ENCODE measurements at places on chromosomes 11 and 22.

DNA sequence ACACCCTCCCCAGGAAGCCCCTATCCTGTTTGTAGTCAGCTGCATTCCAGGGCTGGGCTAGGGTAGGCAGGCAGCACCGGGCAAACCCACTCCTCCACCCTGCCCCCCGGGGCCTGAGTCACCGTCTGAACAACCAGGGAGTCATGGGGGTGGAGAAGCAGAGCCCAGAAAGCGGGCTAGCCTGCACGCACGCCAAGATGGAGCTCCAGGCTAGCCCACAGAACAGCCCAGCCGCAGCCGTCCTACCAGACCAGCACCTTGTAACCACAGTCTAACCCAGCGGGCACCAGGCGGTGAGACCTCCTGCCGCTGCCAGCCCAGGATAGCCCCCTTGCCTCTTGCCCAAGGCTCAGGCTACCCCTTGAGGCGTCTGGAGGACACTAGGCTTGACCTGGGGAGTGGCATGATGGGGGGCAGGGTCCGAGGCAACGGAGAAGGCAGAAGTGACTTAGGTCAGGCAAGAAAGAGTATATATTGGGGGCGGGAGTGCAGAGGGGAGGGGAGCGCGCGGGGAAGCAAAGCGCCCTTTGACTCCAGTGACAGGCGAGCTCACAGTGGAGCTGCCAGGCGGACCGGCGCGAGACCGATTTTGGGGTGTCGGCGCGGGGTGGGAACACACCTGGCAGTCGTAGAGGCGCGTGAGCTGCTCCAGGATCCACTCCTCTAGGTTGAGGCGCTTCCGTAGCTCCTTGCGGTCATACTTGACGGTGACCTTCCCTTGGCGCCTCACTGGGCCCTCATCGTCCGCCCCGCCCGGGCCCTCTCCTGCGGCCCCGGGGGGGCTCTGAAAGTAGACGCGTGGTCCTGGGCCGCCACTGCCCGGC is 734 bp downstream of the PPP1R14B start:
- DNase-seq, result peak; percentile 89

DNA sequence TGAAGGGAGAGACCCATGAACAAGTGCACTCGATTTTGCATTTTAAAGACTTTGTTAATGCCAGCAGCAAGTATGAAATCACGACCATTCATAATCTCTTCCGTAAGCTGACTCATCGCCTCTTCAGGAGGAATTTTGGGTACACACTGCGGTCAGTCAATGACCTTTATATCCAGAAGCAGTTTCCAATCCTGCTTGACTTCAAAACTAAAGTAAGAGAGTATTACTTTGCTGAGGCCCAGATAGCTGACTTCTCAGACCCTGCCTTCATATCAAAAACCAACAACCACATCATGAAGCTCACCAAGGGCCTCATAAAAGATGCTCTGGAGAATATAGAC is 5.9 kb downstream of the SERPIND1 start:
- DNase-seq, result no peak

GRCh38 chr22:50435291-50436014 is 39.4 kb downstream of the SBF1 start:
- no peak for DNase-seq

DNA sequence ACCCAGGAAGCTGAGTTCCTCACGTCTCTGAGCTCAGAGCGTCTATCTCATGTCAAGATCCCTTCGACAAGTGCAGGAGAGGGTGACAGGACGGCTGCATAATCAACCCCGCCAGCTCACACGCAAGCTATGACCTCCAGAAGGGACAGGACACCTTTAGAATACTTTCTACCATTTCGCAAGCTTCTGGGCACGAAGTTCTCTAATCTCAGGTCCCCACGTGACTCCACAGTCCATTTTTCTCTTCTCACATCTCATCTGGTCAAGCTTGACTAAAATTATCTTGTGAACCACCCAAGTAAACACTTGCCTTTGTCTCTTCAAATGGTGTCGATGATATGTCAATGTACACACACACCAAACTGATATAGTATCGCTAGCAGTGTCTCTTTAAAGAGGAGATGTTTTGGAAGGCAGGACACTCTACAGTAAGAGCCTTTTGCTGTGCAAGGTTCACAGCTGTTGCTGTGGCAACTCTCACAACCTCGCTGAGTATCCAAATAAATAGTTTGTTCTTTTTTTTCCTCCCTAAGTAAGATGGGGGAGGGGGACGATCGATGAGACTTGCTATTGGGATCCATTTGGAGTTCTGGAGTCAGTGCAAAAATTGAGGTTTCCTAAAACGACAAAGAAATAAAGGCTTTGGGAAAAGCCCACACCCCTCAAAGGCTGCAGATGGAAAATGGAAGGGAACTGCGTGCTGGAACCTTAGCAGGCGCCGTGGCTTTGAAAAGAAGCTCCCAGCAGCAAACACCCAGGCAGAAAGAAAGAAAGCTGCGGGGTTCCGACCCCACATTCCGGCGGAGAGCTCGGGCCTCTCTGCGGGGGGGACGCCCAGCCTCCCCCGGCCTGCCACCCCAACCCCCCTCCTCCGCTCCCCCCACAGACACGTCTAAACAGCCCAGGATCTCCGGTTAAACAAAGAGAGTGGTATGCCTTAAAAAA is 215.4 kb upstream of the UBASH3B start:
- no peak for DNase-seq

GRCh38 chr22:26977741-26978376 is 320.5 kb downstream of the MIAT start:
- DNase-seq, result no peak

DNA sequence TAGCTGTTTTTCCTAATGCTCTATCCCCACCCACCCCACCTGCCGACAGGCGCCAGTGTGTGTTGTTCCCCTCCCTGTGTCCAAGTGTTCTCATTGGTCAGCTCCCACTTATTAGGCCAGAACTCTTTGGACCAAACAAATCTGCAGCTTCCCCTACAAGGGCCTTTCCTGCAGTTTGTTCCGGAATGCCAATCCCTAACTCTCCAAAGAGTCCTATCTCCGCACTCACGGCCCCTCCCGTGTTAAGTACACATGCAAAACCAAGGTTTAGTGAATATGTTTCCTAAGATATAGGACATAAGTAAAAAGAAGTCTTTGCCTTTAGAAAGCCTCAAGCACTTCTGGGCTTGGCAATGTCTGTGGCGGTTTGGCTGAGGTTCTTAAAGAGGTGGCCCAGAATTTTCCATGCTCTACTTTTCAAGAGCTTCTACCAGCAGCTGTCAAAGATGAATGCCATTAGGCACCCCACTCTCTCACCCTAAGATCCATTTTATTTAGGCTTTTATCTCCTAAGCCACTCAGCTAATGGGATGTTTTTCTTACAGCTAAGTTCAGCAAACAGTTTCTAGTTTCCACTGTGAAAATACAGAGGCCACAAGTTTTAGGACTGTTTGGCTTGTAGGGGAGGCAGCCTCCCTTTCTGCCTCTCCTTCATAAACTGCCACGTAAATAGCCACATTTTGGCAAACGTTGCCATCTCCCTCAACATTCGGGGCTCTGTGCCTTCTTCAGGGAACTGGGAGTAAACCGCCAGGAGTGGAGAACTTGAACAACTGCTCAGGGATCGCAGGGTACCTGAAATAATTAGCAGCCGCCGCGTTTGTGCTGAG is 1.6 kb downstream of the CD59 start:
- no peak for DNase-seq

GRCh38 chr11:122248939-122249338 is 132.9 kb upstream of the BLID start:
- no peak for DNase-seq

DNA sequence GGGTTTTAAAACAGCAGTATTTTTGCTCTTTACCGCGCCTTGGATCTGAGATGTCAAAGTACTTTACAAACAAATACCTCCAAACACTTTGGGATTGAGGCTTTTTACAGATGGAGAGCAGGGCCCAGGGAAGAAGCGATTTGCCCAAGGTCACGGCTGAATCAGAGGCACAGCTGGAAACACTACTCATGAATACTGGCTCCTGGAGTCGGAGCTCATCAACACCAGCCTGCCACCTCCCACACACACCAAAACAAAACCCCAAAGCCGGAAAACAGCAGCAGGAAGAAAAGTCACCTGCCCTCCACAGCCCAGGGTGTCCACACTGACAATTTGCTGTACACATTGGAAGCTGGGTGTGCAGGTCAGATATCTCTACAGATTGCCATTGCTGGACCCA is 339.4 kb downstream of the CADM1 start:
- DNase-seq, result no peak

- DNase-seq, result no peak
Measured at GRCh38 chr11:7245341-7245740, 6.4 kb upstream of the SYT9 start.

GRCh38 chr11:126265811-126266210 is 2.9 kb downstream of the SRPRA start:
- no peak for DNase-seq

- DNase-seq, result no peak
Measured at GRCh38 chr11:74839446-74839845, 90.8 kb downstream of the RNF169 start.

GRCh38 chr11:110035357-110035756 is 57.8 kb upstream of the ZC3H12C start:
- no peak for DNase-seq

- DNase-seq, result no peak
Measured at GRCh38 chr22:29195118-29195963, 10.4 kb upstream of the EMID1 start.

DNA sequence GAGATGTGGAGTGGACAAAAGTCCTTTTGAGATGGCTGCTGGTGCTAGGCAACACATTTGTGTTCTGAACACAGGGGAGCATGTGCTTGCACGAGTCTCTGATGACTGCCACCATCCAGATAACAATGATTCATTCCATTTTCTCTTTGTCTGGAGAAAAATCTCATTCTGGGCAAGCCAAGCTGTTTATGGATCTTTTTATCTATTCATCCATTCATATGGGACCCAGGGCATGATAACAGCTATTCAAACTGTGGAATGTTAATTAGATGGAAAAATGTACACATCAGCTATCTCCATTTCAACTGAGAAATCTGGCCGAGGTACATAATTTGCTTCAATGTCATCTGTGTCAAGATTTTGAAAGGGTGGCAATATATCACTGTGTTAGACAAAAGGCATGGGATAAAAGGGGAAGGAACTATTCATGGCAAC is 117.5 kb upstream of the ZBED5 start:
- DNase-seq, result no peak

GRCh38 chr22:27740202-27740748 is 61.3 kb downstream of the MN1 start:
- DNase-seq, result no peak

GRCh38 chr11:11880179-11880578 is 38.4 kb downstream of the USP47 start:
- DNase-seq, result no peak

GRCh38 chr11:134159652-134160051 is 64.1 kb downstream of the NCAPD3 start:
- no peak for DNase-seq

GRCh38 chr22:18905540-18906409 is at the start of gene DGCR6:
DGCR6 (plus strand) TSS chr22:18906320; CDS start chr22:18906375, 55 bp downstream.
- DNase-seq, result no peak

DNA sequence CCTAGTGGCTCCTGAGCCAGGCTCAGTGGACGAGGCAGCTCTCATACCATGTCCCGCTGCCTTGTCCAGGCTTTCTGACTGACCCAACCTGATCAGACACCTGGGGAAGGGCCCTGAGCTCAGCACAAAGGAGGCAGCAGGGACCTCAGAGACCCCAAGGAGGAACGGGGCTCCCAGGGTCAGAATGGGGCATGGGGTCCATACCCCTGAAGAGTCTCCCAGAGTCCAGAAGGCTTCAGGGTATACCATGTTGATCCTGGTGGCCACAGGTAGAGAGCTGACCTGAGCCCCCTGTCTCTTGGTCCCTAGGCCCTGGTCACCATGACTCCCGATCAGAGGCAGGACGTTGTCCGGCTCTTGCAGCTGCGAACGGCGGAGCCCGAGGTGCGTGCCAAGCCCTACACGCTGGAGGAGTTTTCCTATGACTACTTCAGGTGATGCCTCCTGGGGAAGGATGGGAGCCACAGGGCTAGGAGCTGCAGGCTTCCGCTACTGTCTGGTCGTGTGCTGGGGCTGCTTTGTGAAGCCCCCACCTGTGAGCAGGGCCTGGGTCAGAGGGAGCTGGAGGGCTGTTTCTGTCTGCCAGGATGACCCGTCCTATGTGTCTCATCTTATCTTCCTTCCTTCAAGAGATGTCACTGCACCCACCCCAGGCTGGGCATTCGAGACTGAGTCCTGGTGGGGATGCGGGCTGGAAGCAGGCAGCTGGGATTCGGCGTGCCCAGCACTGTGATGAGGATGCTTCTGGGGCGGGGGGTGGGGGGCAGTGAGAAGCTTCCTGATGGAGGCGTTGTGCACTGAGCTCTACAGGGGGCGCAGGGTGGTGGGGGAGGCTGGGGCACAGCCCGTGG is 74.2 kb downstream of the MYO7A start:
- no peak for DNase-seq

- DNase-seq, result no peak
Measured at GRCh38 chr11:114257621-114258558, 38.3 kb upstream of the NNMT start.

GRCh38 chr11:129967996-129968395 is 34.6 kb downstream of the PRDM10 start:
- DNase-seq, result peak; percentile 13

GRCh38 chr11:15589070-15589626 is 474.4 kb downstream of the INSC start:
- no peak for DNase-seq

DNA sequence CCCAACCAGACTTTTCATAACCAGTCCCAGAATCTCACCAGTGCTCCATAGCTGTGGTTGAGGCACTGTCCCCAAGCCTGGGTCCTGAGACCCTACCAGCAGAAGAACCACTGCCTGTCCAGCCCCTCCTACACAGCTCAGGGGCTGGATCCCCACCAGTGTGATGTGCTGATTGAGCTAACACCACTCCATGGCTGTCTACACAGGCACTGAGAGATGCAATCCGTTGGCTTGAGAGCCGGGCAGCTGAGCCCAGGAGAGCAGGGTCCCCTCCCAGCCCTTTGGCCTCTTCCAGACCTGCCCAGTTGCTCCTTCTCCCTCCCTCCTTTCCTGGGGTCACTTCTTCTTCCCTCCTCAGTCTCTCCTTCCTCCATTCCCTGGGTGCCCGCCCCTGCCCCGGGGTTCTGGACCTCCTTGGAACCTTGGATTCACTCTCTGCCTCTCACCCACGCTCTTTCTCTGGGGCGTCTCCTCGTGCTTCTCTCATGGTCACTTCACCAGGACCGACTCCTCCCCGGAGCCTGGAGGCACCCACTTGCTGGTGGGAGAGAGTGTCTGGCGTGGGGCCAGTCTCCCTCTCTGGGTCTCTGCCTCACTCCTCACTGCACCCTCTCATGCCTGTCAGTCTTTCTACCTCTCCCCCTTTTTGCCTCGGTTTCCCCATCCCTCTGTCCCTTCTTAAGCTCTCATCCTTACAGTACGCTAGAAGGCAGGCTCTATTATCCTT is 706 bp upstream of the SCYL1 start:
- DNase-seq, result no peak

GRCh38 chr11:118592616-118593367 is 14.6 kb upstream of the PHLDB1 start:
- DNase-seq, result no peak

Measured in kidney glomerular epithelial cell (primary cell).